CD4-positive, alpha-beta T cell treated with Interleukin-15 for 4 hours (primary cell): ENCODE measurements at places on chromosomes 7 and 10.

GRCh38 chr10:98309366-98310355, 41.7 kb upstream of the LOXL4 start:
- DNase-seq = no peak

- DNase-seq = no peak
These were observed 847.1 kb upstream of the MBL2 start for GRCh38 chr10:53619671-53620070.

DNA sequence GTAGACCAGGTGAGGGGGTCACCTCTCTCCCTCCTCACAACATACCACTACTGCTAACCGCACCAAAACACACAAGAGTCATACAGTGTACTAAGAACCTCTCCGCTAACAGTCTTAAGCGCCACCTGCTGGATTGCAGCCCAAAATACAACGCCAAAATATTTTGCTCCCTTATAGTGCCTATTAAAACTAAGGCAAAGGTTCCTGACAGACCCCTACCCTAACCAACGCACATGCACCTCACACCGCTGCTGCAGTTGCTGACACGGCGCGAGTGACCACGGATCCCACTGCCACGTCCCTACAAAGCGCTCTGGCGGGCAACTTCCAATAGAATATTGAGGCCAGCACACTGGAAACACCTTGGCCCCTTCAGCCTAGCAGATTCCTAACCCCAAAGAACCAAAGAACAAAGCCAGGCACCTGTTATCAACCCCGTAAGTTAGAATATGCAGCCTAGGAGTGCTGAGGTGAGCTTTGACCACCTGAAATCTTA, 563.6 kb upstream of the SEMA3D start:
- DNase-seq = no peak

DNA sequence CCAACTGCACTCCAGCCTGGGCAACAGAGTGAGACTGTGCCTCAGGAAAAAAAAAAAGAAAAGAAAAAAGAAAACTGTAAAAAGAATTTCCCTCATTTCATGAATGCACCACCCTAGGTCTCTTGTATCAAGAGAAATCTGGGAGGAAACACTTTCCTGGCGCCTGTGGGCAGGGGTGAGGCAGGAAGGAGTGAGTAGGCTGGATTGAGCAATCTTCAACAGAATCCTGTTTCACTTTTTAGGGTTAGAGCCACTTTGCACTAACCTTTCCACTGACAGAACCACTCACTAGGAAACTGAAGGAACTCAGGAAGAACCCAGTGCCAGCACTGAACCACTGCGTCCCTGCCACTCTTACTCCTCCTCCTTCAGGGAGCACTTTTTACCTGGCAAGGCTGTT, 282.1 kb downstream of the CCDC3 start:
- DNase-seq = no peak

DNA sequence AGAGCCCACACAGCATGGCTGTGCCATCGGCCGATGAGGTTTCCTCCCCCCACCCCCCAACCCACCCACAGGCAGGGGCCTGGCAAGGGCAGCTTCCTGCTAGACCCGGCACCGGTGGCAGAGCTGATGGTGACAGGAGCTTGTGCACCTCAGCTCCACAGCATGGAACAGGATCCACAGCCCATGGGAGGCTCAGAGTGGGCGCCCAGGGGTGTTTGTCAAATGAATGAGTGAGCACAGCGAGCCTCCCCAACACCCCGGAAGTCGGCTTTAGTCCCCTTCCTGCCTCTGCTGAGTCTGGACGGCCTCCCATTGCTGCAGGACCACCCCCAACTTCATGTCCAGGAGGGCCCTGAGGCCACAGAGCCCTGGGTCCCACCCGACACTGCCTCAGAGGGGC, 68.9 kb downstream of the PDGFA start:
- no peak for DNase-seq

DNA sequence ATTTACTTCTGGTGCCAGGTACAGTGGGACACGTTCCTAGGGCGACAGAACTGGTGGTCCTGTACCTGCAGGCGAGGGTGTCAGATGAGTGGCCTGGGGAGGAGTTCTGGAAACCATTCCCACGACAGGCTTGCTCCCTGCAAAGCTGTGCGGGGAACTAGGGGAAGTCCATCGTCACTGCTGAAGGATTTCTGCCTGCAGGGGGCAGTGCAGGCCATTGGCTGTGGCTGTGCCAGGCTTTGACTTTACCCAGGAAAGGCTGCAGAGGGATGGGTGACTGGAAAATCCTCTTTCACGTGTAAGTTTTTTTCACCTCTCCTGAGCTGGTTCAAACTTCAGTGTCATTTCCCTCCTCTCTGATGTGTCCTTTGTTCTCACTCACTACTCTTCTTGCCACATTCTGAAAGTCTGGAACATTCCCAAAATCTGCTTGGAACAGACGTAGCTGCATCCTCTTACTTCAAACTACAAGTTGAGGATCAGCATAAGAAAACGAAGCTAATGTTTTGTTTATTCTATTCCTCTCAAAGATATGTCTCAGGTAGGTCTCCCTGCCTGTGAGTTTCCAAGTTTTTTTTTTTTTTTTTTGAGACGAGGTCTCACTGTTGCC, 126.5 kb downstream of the SH2D4B start:
- DNase-seq = peak; percentile 21

GRCh38 chr7:136325578-136325977, 348.4 kb upstream of the MTPN start:
- no peak for DNase-seq
